ENCODE measurements at places on chromosomes 4 and X.
A peak's percentile ranks its signal among the peaks of the same experiment; 100 is the strongest.

DNA sequence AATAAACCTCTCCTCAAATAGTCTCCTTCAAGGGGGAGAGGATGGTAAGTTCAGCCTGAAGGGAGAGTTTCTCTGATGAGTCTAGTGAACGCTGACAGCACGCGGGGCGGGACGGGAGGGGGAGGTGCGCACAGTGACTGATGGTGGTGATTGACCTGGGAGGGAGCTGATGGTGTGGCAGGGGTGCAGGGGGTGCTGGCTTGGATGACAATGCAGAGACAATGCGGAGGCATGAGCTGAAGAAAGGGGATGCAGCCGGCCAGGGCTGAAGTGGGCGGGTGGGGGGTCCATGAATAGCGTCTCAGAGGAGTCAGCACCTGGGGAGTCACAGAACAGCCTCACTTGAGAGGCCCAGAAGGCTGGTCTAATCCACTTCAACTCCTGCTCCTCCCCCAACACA lies 142.5 kb upstream of the PJA1 start:
- DNase-seq, result no peak

DNA sequence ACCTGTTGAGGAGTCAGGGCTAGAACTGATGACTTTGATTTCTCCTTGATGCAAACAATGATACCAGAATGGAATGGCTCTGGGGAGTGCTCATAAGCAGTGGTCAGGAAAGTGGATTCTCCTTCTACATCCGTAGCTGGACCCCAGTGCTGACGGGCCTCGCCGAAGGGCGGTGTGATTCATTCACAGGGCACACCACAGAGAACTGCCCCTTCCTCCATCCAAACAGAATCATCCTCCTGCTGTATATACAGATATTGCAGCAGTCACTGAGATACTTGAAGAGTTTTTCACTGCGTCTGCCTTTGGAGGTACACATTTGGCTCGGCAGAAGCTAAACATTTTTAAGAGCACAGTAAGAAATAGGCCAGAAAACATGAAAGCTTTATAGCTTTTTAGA lies 7.3 kb upstream of the DCTD start:
- DNase-seq, result no peak

GRCh38 chrX:119145241-119145653 lies 17.6 kb upstream of the KIAA1210 start:
- no peak for DNase-seq

DNA sequence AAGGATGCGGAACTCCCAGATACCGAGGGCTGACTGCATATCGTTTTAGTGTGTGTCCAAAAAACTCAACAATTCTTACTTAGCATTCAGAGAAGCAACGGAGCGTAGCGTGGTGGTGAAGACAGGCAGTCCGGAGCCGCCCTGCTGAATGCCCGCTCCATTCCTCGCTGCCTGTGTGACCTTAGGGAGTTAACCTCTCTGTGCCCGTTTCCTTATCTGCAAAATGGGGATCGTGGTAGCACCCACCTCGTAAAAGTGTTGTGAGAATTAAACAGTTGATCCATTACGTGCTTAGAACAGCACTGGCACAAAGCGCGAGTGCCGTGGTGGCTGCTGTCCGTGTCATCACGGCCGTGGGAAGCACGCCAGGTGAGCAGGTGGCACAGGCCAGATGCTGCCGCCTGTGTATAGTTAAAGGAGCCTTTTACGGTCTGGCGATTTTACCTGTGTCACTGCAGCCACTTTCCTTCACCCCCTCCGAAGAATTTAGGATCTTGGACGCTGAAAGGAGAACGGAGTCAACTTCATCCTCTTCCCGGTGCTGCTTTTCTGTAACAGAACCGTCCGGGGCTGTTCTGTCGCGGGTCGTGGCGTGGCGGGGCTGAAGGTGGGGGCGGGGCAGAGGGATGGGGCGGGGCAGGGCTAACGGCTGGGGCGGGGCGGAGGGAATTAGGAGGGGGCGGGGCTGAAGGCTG lies 885 bp downstream of the CCDC110 start:
- DNase-seq, result peak; percentile 5

GRCh38 chrX:19799319-19800182 lies 87.8 kb downstream of the SH3KBP1 start:
- DNase-seq, result no peak

GRCh38 chr4:5185551-5185950 lies 134.3 kb downstream of the STK32B start:
- DNase-seq, result no peak

- no peak for DNase-seq
Observed at GRCh38 chr4:42716996-42717395, 60.1 kb upstream of the ATP8A1 start.

- DNase-seq, result no peak
Observed at GRCh38 chr4:142120921-142121320, 484.5 kb downstream of the IL15 start.

- DNase-seq, result no peak
Observed at GRCh38 chrX:12929701-12930100, 23.3 kb downstream of the TLR8 start.

DNA sequence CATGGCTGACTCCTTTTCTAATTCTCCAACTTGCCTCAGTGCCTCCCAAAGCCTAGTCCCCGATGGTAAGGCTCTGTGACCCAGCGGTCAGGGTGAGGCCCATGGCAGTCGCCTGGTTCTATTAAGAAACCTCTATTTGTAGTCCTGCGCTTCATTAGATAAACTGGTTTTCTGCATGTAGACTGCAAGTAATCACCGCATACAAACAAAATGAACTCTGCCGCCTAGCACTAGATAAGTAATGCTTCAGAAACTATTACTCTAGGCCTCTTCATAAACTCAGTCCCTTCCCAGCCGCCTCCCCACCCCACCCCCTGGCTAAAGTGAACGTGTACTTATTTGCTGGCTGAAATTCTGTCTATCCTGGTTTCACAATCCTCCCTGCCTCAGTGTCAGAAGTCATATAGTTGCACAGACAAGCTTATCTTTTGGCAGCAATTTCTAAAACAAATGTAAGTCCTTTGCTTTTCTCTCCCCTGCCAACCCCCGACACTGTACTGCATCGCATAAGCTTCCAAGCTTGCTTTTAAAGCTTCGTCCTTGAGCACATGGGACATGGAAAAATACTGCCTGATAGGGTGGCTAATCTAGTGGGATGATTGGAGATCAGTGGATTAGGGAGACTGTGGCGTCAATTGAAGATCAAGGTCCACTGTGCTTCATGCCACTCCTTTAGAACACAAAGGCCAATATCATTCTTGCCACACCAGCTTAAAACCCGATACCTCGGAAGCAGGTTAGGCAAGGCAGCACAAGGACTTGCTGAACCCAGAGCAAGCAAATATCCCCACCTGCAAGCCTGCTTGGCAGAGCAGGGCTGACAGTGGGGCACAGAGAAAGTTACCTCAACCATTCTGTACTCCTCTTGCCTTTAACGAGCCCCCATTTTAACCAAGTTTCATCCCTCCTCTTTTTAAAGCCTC lies 125.8 kb downstream of the IRF2 start:
- no peak for DNase-seq

DNA sequence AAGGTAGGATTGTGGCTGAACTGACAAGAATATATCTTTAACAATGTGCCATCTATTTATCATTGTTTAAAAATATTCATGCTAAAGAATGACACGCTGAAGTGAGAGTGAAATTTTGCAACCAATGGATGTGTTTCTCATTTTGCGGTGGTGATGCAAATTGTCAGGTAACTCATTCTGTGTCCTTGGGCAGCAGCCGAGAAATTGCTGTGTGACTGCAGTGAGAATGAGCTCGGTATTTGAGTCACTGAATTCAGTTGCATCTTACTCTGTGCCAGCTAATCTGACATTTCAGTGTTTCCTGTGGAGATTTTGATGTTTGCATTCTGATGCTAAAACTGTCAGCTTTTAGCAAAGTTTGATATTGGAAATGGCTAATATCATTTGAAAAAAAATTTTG lies 28.1 kb downstream of the MCUB start:
- DNase-seq, result peak; percentile 14

DNA sequence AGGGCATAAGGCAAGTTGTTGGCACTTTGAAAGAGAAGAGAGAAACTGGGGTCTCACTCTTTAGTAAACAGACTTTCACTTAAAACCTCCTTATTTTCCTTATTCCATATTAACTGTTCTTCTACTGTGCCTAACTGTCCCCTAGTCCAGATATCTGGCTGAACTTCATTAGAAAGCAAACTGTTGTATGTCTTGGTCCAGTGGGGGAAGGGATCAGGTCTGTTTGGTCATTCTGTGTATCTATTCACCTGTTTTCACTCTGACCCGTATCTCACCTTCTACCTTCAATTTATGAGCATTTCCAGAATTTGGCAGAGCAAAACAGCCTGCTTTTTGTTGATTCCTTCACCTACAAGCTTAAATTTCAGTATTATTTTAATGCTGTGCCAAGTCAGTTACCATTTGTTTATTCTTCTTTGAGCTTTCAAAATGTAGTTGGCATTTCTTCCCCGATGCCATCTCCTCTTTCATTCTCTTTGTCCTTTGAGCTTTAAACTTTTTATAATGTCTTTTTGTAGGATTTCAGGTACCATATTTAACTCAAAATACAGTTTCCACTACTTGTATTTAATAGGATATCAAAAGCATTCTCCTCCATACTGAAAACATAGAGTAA lies 188.6 kb upstream of the PPARGC1A start:
- DNase-seq, result no peak

DNA sequence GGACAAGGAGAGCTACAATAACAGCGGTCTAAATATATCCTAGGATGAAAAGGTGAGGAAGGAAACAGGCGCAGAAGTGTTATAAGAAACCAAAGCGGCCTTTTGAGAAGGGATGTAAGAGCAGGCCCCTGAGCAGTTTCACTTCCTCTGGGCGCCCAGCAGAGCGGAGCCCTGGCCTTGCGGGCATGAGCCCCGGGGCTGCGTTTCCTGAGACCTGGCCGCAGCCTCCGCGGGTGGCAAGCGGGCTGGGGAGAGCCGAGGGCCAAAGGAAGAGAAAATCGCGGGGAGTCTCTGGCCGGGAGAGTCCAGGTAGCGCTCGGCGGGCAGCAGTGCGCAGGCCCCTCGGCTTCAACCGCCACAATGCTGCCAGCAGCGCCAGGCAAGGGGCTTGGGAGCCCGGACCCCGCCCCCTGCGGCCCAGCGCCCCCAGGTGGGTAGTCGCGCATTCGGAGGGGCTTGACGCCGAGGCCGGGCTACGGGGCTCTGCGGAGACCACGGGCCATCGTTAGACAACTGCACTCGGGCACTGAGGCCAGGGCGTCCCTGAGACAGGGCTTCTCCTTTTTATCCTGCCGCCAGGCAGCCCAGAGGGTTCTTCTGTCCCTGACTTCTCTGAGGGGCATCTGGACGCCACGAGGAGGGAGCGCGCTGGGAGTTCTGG lies at the start of gene BANK1:
Gene BANK1 (plus strand): TSS at position 210 of the 661 bp plus-strand sequence. CDS start 151 bp downstream, at position 361.
- DNase-seq, result no peak

GRCh38 chrX:115360220-115360781 lies 70.8 kb downstream of the LUZP4 start:
- DNase-seq, result no peak

- no peak for DNase-seq
Observed at GRCh38 chr4:163132469-163133218, 34.0 kb downstream of the NAF1 start.

GRCh38 chr4:101183666-101184373 lies 163.5 kb downstream of the PPP3CA start:
- DNase-seq, result no peak

DNA sequence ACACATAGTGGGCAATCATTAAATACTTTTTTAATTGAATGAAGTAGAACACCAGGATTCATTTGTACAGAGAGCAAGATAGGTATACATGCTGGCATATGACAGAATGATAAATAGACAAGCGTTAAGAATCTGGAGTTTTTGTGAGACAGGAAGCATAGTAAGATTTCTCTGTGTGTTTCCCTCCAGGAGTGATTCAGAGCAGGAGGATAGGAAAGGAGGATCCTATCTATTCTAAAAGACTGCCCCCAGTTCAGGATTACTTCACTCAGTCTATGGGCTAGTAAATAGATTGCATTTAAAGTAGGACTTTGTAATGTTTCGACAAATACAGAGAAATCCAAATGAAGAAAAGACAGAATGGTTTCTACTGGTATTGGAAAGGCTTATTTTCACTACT lies 423.7 kb downstream of the PDGFC start:
- no peak for DNase-seq

GRCh38 chr4:78923464-78924312 lies 15.6 kb downstream of the PAQR3 start:
- no peak for DNase-seq

- no peak for DNase-seq
Observed at GRCh38 chr4:84804136-84804535, 162.4 kb downstream of the WDFY3 start.

DNA sequence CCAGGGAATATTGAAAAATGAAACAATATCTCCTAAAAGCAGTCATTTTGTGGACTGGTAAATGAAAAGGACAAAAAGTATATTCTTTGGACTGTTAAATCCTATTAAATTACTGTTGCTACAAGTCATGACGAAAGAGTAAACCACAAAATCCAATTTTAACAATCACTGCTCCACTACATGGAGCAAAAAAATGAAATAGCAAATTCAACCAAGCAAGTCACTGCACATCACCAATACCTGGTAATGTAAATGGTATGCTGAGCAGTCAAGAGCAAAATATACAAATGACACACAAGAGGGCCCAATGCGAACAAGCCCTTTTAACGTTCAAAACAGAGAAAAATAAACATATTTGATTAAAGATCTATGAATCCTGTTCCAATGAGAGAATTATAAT lies 126.2 kb downstream of the KLHL13 start:
- DNase-seq, result no peak

- DNase-seq, result no peak
Observed at GRCh38 chr4:158295053-158295452, 84.8 kb downstream of the TMEM144 start.

DNA sequence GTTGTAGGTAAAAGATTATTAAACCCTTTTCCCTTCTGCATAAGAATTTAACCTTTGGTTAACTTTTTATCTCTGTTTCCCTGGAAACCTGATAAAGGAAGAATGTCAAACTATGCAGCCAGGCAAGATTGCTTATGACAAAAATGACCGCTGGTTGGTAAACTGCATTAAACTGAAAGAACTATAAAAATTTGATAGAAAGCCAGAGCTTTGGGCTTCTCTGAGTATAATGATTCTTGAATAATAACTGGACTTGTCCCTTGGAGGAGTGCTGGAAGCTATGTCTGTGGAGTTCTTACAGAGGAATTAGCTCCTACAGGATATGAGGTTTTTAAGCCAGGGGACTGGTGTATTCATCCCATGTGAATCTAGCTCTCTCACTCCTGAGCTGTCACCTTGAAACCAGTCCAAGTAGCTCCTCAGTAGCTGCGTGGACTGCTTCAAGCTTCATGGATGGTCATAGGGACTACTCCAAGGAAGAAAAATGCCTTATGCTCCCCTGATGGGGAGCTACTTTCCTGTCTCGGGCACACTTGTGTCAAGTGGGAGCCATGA lies 52.0 kb downstream of the RASL11B start:
- no peak for DNase-seq

GRCh38 chr4:82583897-82584587 lies 22.3 kb upstream of the TMEM150C start:
- no peak for DNase-seq

GRCh38 chr4:80098635-80099034 lies 25.6 kb upstream of the ANTXR2 start:
- no peak for DNase-seq

- DNase-seq, result no peak
Observed at GRCh38 chr4:53059871-53060270, 197.8 kb downstream of the RASL11B start.
